ENCODE measurements at places on chromosomes 3 and 15. TPM values are rescaled to one million over a fixed set of nuclear protein-coding genes. Genes with fewer than 3 reads are reported as not detected.

DNA sequence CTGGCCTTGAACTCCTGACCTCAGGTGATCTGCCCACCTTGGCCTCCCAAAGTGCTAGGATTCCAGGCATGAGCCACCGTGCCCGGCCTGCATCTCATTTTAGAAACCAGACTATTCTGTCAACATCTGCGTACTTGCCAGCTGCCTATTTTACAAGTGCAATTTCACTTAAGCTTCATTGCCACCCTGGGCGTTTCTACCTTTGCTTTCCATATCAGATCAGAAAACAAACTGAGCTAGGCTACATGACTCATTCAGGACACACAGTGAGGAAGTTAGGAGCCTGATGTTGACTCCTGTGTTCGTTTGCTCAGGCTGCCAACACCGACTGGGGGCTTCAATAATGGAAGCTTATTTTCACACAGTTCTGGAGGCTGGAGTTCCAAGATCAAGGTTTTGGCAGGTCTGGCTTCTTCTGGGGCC lies 42.3 kb upstream of the KLHL25 start:
- no peak overlapping the region for H3K4me3 ChIP-seq
- no peak for DNase-seq
- H3K4me1 ChIP-seq, result peaks cover 10% of the 10 kb centered on the region
- no peaks in the 10 kb centered on the region for H3K36me3 ChIP-seq
- H3K27ac ChIP-seq, result no peak overlapping the region

DNA sequence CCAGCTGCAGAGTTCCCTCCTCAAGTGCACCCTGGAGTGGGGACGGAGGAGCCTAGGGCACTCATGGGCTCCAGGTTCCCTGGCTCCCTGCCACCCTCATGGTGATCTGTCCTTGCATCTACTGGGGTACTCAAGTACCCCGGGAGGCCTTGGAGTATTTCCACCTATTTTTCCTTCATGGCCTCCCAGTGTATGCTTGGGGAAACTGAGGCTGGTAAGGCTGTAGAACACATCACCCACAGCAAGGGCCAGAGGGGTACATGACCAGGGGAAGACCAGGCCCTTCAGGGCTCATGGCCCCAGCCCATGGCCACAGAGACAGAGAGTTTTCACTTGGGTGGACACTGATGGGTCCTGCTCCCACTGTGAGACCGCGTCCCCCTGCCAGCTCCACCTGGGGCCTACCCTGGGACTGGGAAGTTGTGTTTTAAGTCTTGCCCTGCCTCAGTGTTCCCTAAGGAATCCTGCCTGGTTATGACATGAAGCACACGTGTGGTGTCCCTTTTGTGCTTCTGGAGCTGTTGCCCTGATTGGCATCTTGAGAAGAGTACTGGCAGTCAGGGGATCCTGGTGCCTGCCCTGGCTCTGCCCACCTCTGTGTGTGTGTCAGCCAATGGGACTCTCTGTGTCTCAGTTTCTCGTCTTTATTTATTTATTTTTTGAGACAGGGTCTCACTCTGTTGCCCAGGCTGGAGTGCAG lies 132.8 kb downstream of the TJP1 start:
- peaks cover 23% of the 10 kb centered on the region for H3K27me3 ChIP-seq
- peaks cover 31% of the 10 kb centered on the region for H3K4me1 ChIP-seq
- no peak for DNase-seq

GRCh38 chr15:40334941-40335795 lies 5.6 kb downstream of the CCDC9B start:
- H3K36me3 ChIP-seq, result peaks cover 4% of the 10 kb centered on the region
- no peak overlapping the region for H3K4me3 ChIP-seq
- H3K4me1 ChIP-seq, result peaks cover 29% of the 10 kb centered on the region
- no peak for DNase-seq
- peaks cover 14% of the 10 kb centered on the region for H3K27me3 ChIP-seq

- H3K27ac ChIP-seq, result no peak overlapping the region
- no peaks in the 10 kb centered on the region for H3K27me3 ChIP-seq
- peaks cover 2% of the 10 kb centered on the region for H3K4me1 ChIP-seq
- DNase-seq, result no peak
- no peak overlapping the region for H3K4me3 ChIP-seq
These were observed 49.8 kb downstream of the ST3GAL6 start for GRCh38 chr3:98812851-98813374.

- no peaks in the 10 kb centered on the region for H3K4me1 ChIP-seq
- H3K27me3 ChIP-seq, result no peaks in the 10 kb centered on the region
- no peaks in the 10 kb centered on the region for H3K36me3 ChIP-seq
- DNase-seq, result no peak
- H3K27ac ChIP-seq, result no peak overlapping the region
These were observed 222.5 kb downstream of the SUCLG2 start for GRCh38 chr3:67431887-67432286.

VGLL3 gene
- 0.15 TPM for total RNA-seq

MORC1 gene
- not detected for total RNA-seq
